Left lung (tissue), 14 donors: ENCODE measurements at places on chromosomes 5 and 9. TPM values are rescaled to one million over a fixed set of nuclear protein-coding genes. Genes with fewer than 3 reads are reported as not detected.
A peak's percentile ranks its signal among the peaks of the same experiment; 100 is the strongest.

DNA sequence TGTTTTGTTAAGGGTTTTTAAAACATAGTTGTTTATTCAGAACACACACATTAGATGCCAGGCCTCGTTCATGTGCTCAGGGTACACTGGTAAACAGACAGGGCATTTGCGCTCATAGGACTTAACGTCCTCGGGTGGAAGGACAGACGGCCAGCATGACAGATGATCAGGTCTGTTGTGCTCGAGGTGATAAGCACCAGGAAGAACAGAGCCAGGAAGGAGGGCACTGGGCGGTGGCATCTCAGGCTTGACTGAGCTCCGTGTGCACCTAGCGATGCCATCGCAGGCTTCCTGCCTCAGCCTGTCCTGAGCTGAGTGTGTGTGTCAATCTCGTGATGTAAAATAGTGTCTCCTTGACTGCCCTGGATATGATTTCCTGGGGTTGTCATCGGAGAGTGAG is 96.5 kb downstream of the EHMT1 start:
- H3K27me3 ChIP-seq = no peaks in the 10 kb centered on the region
- H3K36me3 ChIP-seq = peaks cover 58% of the 10 kb centered on the region
- DNase-seq = no peak
- no peak overlapping the region for H3K4me3 ChIP-seq
- peak overlapping the region; percentile 42 for H3K27ac ChIP-seq

DNA sequence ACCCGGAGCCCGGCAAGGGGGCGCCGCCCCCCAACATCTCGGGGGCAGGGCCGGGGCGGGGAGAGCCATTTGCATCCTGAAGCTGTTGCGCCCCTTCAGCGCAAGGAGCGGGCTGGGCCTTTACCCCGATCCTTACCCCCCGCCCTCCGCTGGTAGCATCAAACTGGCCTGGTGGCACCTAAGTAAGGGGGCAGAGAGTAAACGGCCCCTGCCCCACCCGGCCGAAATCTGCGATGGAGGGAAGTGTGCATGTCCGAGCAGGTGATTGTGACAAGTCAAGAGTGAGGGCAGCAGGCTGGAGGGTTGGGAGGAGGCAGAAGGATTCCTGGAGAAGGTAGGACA is 101.2 kb downstream of the ESM1 start:
- no peaks in the 10 kb centered on the region for H3K36me3 ChIP-seq
- no peak overlapping the region for H3K27ac ChIP-seq
- peaks cover 12% of the 10 kb centered on the region for H3K4me1 ChIP-seq
- peaks cover 22% of the 10 kb centered on the region for H3K27me3 ChIP-seq

DNA sequence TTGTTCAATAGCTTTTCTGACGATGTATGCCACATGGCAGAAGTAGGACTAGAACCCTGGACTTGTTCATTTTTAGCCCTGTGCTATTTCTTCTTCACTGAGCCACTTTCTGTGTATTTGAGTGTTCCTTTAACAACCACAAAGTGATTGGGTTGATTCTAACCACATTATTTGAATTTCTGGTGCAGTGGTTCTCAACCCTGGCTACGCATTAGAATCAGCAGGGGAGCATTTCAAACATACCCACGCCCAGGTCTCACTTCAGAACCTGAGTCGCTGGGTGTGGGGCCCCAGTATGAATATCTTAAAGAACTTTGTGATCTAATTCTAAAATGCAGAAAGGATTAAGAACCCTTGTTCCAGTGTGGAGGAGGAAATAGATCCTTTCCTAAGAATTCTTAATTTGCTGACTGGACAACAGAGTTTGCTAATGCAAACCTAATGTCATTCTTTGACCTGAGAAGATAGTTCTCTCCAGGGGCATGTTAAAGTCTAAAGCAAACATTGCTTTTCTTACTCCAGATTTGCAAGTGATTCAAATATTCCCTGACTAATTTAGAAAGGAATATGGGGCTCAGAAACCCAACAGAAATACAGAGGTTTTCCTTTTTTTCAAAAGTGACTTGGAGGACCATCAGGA is 75.4 kb upstream of the GDNF start:
- DNase-seq = no peak
- no peaks in the 10 kb centered on the region for H3K36me3 ChIP-seq
- H3K4me1 ChIP-seq = no peaks in the 10 kb centered on the region
- no peak overlapping the region for H3K27ac ChIP-seq
- H3K27me3 ChIP-seq = no peaks in the 10 kb centered on the region
- no peak overlapping the region for H3K4me3 ChIP-seq

- no peak for DNase-seq
- peaks cover 39% of the 10 kb centered on the region for H3K36me3 ChIP-seq
- H3K4me1 ChIP-seq = peaks cover 10% of the 10 kb centered on the region
- H3K4me3 ChIP-seq = no peak overlapping the region
- no peak overlapping the region for H3K27ac ChIP-seq
Observed at GRCh38 chr5:163453705-163454104, 6.2 kb downstream of the NUDCD2 start.

DNA sequence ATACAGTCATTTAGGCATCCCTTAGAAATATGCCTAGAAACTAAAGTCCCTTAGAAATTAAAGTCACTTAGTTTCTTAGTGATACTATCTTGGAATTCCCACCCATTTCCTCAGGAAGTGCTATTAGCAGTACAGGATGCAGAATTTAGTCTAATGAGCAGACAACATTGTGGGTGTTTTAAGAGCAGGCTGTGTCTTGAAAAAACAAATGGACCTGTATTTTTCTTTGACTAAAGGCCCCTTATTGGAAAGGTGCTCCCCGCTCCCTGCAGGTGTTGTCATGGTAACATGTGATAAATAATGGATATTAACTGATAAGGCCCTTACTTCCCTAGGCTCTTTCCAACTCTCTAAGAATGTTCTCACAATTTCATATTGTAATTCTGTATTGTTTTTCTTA is 38.8 kb upstream of the STARD4 start:
- no peak overlapping the region for H3K4me3 ChIP-seq
- no peaks in the 10 kb centered on the region for H3K36me3 ChIP-seq
- H3K27ac ChIP-seq = peak overlapping the region; percentile 45
- H3K4me1 ChIP-seq = no peaks in the 10 kb centered on the region
- no peak for DNase-seq

DNA sequence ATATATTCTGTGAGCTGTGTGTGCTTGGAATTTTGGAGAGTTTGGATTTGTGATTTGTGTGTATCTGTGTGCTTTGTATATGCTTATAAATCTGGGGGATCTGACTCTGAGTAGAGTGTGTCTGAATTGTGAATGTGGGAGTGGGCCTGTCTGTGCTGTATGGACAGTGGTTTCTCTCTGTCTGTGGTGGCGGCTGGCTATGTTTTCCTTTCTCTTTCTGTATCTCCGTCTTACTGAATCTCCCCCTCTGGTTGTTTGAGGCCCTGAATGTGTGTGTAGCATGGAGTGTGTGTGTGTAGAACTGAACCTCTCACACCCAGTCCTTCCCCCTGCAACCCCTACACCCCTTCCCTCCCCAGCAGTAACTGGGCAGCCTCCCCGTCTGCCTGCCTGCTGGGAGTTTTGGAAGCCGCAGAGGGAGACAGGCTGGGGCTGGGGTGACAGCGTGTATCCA is 4.7 kb downstream of the CXXC5 start:
- DNase-seq = no peak
- H3K4me1 ChIP-seq = peaks cover 92% of the 10 kb centered on the region
- H3K27ac ChIP-seq = peak overlapping the region; percentile 38
- no peaks in the 10 kb centered on the region for H3K36me3 ChIP-seq
- H3K27me3 ChIP-seq = peaks cover 51% of the 10 kb centered on the region
- H3K4me3 ChIP-seq = no peak overlapping the region

DNA sequence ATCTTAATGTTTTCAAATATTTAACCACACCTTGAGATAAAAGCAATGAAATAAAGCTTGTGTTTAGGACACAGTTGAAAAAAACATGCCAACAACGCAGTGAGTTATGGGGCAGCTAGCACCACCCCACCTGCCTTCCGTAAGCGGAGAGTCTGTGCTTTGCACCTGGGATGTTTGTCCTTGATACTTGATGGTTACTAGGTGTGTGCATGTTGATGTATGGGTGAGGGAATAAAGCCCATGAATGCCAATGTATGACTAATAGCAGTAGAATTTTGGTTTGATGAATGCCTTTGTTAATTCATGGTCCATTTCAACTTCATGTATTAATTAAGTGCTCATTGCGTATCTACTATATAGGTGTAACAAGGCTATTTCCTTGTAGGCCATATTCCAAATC is 74.0 kb downstream of the PCSK5 start:
- H3K27ac ChIP-seq = no peak overlapping the region
- no peaks in the 10 kb centered on the region for H3K27me3 ChIP-seq
- no peak for DNase-seq
- no peak overlapping the region for H3K4me3 ChIP-seq

GRCh38 chr5:57383093-57383861 is 99.3 kb downstream of the ACTBL2 start:
- H3K4me1 ChIP-seq = peaks cover 2% of the 10 kb centered on the region
- no peak for DNase-seq

- no peaks in the 10 kb centered on the region for H3K36me3 ChIP-seq
- H3K4me1 ChIP-seq = no peaks in the 10 kb centered on the region
- H3K4me3 ChIP-seq = no peak within 1 kb of the TSS
- H3K27me3 ChIP-seq = peaks cover 10% of the 10 kb centered on the region
- no peak within 1 kb of the TSS for H3K27ac ChIP-seq
- no peak for DNase-seq
Observed at GRCh38 chr5:140785905-140786686, at the start of gene PCDHA1. PCDHA1 (plus strand) TSS chr5:140786140.

DNA sequence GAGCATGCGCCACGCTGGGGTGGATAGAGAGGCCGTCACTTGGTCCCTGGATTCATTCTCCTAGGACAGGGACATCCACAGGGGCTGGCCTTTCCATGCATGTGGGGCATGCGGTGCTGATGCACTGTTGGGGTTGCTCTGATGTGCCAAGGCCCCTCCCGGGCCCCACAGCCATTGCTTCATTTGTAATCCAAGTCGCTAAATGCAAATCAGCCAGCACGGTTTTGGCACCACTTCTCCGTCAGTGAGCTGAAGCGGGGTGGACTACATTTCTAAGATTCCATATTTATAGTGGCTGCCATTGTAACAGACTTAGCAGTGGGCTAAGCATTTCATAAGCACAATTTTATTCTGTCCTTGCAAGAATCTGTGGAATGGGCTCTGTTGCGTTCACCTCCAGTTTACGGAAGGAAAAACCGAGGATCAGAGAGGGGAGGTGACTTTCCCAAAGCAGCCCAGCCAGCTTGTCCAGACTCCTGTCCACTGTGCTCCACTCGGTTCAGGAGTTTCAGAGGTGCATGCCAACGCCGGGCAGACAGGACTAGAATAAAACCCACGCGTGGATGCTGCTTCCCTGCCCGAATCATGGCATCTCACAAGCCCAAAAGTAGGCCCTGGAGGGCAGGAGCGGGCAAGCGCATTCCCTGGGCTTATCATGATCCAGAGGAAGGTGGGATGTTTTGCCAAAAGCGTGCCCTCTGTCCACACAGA is 102.6 kb upstream of the COL5A1 start:
- peak; percentile 50 for DNase-seq
- peak overlapping the region; percentile 19 for H3K27ac ChIP-seq
- no peak overlapping the region for H3K4me3 ChIP-seq
- no peaks in the 10 kb centered on the region for H3K27me3 ChIP-seq

DNA sequence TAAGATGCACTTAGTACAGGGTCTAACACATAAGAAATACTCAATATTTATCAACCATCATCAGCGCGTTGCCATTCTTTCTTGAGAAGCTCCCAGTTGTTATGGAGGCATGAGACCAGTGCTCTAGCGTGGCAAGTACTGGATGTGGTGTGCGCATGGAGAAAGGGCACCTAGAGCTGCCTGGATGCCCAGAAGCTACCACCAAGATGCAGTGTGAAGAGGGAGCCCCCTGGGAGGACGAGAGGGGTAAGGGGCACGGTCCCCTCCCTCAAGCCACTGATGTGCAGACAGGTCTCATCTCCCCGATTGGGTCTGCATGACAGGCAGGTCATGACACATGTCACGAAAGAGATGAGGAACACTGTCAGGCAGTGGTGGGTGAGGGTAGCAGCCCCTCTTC is 127.7 kb upstream of the CXCL14 start:
- H3K4me1 ChIP-seq = no peaks in the 10 kb centered on the region
- no peaks in the 10 kb centered on the region for H3K36me3 ChIP-seq
- DNase-seq = no peak
- no peaks in the 10 kb centered on the region for H3K27me3 ChIP-seq

DNA sequence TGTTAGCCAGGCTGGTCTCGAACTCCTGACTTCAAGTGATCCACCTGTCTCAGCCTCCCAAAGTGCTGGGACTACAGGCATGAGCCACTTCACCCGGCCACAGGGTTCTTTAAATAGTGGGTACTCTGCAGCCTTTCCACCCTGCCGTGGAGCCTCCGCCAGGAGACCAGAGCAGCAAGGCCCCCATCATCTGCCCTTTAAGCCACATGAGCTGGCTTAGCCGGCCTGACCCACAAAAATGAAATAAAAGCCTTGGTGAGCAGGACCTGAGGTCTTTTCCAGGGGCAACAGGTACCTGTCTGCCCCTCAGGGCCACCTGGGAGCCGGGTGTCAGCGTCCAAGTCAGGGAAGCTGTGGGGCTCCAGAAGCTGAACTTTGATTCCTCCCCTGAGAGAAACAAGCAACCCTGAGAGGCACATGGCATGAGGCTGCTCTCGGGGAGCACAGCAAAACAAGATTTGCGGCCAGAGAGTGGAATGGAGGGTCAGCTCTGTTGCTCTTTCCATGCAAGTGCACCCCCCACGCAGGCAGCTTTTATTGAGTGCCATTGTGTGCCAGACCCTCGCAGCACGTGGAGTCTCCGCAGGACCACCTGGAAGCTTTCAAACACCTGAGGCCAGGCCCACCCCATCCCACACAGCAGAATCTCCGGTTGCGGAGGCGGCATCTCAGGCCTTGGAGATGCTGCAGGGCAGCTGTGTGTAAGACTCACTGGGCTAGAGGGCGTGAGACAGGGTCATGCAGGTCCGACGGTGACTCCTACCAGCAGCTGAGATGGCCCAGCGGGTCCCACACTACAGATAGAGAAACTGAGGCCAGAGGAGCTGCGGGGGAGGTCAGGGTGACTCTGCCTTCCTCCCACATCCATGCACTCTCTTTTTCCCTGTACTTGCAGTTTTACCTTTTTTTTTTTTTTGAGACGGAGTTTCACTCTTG is 4.8 kb upstream of the WNK2 start:
- H3K4me3 ChIP-seq = no peak overlapping the region
- H3K27ac ChIP-seq = no peak overlapping the region
- no peaks in the 10 kb centered on the region for H3K36me3 ChIP-seq
- H3K4me1 ChIP-seq = peaks cover 8% of the 10 kb centered on the region
- no peak for DNase-seq

GRCh38 chr5:132825033-132825833 is 5.2 kb downstream of the SHROOM1 start:
- H3K4me3 ChIP-seq = no peak overlapping the region
- H3K36me3 ChIP-seq = no peaks in the 10 kb centered on the region
- DNase-seq = no peak
- H3K27ac ChIP-seq = no peak overlapping the region

- H3K4me3 ChIP-seq = no peak overlapping the region
- no peaks in the 10 kb centered on the region for H3K36me3 ChIP-seq
- no peak overlapping the region for H3K27ac ChIP-seq
- H3K27me3 ChIP-seq = no peaks in the 10 kb centered on the region
- H3K4me1 ChIP-seq = peaks cover 63% of the 10 kb centered on the region
Observed at GRCh38 chr9:125633116-125633745, 73.8 kb downstream of the MAPKAP1 start.

GRCh38 chr5:151181818-151182523 is 24.4 kb upstream of the ANXA6 start:
- H3K4me3 ChIP-seq = no peak overlapping the region
- no peaks in the 10 kb centered on the region for H3K36me3 ChIP-seq
- H3K4me1 ChIP-seq = no peaks in the 10 kb centered on the region

MEF2C gene
- 46.1 TPM for total RNA-seq

RETREG1 gene
- total RNA-seq = 14.9 TPM

SHISAL2B gene
- 0.45 TPM for total RNA-seq

OR1J2 gene
- total RNA-seq = not detected

PCDHGA5 gene
- total RNA-seq = 1.3 TPM

BTNL9 gene
- total RNA-seq = 15.9 TPM

PCDHGC5 gene
- total RNA-seq = 1.4 TPM
